Activated naive CD4-positive, alpha-beta T cell (primary cell): ENCODE measurements at places on chromosomes 3 and 15.

DNA sequence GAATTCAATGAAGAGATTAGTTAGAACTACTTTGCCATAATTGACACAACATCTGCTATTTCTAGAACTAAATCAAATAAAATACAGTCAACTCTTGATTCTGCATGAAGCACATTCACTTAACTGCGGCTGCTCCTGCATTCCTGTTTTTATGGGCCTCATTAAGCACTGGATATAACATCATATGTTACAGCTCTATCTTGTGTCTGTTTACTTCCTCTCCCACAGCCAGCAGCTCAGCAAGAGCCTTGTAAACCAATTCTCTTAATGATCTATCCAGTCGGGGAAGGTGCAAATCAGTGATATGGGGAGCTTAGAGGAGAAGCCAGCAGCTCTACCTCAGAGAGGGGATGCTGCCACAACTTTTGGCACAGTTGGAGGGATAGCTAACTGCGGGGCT is 329.2 kb downstream of the ARRDC4 start:
- DNase-seq = no peak

GRCh38 chr15:61327019-61327631 is 98.0 kb upstream of the RORA start:
- no peak for DNase-seq

GRCh38 chr3:10194328-10195071 is 29.8 kb downstream of the IRAK2 start:
- no peak for DNase-seq

DNA sequence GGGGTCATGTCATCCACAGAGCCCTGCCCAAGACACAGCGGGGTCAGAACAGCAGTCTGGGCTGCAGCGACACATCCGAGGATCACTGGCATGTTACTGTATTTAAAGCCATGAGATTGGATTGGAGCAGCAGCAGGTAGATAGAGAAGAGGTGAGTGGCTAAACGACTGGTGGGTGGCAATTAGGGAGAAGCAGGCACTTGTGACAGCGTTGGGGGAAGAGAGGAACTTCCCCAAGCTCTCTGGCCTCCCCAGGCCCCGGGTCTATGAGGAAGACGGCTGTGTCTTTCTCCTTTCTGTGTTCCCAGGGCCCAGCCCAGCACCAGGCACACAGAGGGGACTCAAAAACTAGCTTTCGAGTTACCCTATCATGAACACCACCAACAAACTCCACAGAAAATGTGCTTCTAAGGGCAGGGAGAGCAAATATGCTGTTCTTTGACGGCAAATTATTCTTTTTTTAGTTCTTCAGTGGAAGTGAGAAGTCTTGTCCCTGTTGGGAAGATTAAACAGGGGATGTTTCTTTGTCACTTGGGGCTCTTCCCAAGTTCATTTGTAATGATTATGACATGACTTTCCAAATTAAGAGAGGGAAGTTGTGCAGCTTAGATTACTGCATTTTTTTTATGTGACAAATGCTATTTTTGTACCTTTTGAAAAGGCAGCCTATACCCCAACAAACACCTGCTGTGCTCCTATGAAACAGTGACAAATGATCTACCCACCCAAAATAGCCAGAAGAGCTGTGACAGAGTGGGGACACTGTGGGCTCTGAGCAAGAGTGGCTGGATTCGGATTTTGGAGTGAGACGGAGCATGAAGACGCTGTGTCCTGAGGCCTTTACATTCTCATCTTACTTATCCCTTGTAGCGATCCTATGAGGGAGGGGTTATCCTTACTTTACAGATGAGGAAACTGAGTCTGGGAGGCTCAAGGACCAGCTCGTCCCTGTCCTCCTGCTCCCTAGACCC is 7.2 kb upstream of the SYNM start:
- no peak for DNase-seq

DNA sequence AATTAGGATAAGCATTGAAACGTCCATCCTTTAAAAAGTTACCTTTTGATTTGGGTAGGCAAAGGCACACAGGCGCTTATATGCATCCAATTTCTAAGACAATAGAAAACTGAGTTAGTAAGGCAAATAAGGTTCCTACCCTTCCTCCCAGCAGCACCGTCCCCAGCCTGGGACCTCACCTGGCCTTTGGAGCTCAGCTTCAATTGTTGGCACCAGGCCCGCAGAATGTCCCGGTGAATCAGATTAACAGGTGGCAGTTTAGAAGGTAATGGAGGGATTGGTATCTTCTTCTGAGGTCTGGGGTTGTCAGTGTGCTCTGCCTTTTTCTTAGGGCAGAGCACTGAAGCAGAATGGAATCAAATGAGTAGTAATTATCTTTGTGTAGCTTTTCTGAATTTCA is 5.7 kb downstream of the DPPA4 start:
- no peak for DNase-seq

DNA sequence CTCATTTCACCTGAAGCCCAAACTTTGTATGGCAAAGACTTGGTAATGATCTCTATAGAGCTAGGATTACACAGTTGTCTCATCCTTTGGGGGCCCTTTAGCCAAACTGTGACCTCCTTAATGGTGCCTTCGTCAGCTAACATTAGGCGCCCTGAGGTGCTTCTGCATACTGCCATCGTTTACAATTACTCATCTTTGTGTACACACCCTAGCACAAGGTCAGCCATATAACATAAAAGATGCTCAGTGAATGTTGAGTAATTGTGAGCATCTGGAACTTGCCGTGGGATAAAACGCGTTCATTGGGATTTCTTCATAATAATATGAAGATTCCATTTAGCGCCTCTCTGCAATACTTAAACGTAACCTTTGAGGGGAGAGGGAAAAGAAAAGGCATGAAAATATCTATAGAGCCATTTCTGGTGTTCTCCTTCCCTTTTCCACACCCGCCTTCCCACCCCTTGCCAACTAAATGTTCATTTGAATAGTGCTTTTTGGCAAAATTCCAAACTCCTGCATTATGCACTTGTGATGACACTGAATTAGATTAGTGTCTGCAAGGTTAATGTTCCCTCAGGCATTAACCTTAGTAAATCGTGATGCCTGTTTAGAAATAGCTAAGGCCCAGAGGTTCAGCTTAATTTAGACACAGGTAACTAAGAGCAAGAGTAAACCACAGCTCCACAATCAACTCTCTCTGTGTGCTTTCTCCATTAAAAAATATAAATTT is 990 bp upstream of the ZNF148 start:
- no peak for DNase-seq

DNA sequence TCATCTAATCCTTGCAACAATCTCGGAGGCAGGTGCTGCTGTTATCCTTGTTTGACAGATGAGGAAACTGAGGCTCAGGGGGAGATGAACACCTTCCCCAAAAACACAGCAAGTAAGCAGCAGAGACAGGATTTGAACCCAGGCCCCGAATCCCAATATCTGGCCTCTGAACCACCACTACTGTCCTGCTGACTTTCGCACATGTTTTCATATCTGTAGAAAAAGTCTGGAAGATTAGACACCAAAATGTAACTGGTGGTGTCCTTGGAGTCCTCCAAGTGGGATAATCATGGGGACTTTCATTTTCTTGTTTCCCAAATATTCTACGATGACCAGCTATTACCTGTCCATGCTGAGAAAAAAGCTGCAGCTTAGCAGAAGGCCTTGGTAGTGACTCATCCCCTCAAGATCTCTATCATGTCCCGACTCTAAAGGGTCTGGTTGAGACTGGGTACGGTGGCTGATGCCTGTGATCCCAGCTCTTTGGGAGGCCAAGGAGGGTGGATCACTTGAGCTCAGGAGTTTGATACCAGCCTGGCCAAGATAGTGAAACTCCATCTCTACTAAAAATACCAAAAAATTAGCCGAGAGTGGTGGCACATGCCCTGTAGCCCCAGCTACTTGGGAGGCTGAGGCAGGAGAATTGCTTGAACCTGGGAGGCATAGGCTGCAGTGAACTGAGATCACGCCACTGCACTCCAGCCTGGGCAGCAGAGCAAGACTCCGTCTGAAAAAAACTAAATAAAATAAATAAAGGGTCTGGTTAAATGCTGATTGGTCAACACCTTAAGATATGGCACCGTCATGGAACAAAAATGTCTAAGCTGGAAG is 8.6 kb downstream of the IRAK2 start:
- DNase-seq = no peak

DNA sequence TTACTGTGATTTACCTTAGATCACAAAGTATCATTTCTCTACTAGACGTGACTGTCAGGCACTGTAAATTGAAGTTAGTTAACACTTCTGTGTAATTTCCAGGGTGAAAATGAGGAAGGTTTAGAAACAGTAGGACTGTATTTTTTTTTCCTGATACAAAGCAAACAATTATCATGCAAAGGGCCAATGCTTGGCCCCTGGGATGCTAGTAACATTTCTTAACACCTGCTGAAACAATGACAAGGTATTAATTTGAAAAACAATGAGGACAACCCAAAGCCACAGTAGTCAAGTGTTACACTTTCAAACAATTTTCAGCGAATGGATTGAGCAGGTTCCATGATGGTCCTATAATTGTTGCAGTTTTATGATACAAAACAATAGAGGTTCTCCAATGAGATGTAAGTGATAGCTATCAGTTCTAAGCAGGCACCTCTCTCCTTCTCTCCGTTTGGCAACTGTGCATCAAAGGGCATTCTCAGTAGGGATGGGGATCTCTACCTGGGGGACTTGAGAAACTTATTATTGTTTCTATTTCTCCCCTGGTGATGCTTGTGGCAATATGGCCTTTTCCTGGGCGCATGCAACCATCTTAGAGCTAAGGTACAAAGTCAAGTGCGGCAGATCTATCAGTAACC is 65.9 kb upstream of the FEZF2 start:
- DNase-seq = no peak

DNA sequence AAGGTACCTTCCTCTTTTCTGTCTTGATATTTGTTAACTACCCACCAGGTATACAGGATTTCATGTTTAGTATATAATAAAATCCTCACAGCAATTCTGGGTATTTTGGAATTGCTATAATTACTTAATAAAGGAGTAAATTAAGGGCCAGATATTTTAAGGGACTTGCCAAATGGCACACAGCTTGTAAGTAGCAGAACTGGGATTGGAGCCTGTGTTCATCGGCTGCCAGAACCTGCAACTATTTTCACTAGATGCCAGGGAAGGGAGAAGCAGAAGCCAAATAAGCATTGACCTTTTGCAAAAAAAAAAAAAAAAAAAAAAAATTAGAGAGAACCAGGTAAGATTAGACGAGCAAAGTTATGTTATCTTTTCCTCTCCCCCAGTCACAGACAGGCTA is 683.3 kb upstream of the CADM2 start:
- DNase-seq = no peak

DNA sequence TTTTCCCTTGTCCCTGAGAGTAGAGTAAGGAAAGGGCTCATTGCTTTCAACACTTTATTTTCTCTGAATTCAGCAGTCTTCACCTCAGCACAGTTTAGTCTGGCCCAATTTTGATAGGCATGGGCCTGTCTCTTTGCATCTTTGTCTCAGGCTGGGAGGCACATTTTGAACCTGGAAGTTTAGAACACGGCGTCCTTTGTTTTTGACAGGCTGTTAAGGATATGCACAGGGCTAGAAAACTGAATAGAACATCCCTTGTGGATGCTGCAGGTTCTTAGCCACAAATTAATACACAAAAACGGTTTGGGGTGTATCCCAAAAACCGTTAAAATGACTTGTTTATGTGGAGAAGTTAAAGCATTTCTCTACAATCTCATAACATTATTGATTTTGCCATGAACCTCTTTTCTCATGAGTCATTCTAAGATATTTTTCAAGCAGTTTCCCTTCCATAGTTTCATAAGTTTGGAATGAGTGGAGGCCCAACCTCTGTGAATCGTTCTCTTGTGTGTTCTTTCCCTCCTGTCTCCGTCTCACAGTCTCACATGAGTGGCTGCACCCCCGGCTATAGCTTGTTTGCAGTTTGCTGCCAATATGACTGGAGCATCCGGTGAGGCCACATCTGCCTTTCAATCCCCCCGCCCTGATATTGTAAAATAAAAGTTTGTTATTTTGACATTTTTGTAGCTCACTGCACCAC is 192.9 kb upstream of the EIF1B start:
- no peak for DNase-seq

- no peak for DNase-seq
Measured at GRCh38 chr3:194775266-194775665, 89.6 kb downstream of the FAM43A start.

GRCh38 chr3:88321363-88322050 is 171.7 kb downstream of the C3orf38 start:
- no peak for DNase-seq

DNA sequence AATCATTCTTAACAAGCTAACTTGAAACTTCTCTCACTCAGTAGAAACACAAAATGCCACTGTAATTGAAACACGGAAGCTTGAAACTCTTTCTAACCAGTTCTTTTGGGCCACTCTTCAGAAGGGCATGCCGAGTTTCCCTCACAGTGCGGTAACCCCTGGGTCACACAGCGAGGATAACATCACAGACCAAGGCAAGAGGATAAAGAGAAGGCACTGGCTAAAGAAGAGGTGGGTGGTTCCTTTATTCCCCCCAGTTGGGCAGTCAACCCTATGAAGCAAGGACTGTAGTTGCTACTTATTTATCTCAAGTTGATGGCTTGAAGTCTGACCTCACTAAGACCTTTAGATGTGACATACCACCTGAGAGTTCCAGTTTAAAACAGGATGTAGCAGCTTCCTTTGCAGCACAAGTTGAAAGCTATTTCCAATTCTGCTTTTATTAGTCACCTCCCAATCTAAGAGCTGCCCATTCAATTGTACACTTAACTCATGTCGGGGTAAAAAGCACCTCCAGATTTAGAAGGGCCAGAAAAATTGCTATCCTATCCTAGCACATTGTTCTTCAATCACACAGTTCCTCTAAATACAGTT is 272.4 kb downstream of the TIGIT start:
- DNase-seq = no peak

- no peak for DNase-seq
Measured at GRCh38 chr3:175977968-175978752, 1119.0 kb downstream of the NAALADL2 start.

DNA sequence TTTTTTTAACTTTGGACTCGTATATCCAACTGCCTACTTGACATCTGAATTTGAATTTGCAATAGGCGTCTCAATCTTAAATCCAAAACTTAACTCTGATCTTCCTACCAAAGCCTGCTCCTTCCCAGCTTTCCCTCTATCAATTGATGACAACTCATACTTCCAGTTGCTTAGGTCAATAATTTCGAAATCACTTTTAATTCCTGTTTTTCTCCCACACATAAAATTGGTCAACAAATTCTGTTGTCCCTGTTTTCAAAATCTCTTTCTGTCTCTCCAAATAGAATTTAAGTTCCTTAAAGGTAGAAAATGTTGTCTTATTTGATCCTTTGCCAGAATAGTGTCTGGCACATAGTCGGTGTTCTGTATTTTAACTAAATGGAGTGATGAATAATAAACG is 332.4 kb downstream of the SATB1 start:
- no peak for DNase-seq

GRCh38 chr3:181316482-181316881 is 326.9 kb upstream of the DNAJC19 start:
- DNase-seq = no peak

GRCh38 chr3:79461129-79461792 is 306.5 kb downstream of the ROBO1 start:
- DNase-seq = no peak

DNA sequence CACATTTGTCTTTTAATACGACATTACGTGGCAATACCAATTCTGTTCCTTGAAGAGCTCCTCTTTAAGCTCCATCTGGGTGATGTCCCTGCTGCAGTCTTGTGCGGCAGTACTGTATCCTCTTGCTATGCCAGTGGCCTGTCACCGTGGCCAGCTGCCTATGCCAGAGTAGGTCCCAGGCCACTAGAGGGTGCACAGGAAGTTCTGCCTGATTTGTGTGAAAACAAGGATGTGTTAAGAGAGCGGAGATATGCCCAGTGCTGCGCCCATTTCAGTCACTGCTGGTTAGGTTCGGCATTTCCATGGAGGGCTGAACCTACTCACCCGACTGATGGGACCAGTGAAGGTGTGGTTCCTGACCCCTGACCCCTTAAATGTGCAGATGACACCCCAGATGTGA is 25.2 kb downstream of the NIPA1 start:
- DNase-seq = no peak
